ENCODE measurements at places on chromosomes 4 and X. TPM values are rescaled to one million over a fixed set of nuclear protein-coding genes. Genes with fewer than 3 reads are reported as not detected.

The CXXC4 gene
- total RNA-seq, result not detected

GRCh38 chr4:147157860-147158701 lies 212.4 kb upstream of the TTC29 start:
- H3K4me1 ChIP-seq, result no peaks in the 10 kb centered on the region
- no peak overlapping the region for H3K27ac ChIP-seq
- H3K27me3 ChIP-seq, result peaks cover 5% of the 10 kb centered on the region
- no peak for DNase-seq
- no peak overlapping the region for H3K4me3 ChIP-seq

- no peak overlapping the region for H3K27ac ChIP-seq
- H3K4me1 ChIP-seq, result no peaks in the 10 kb centered on the region
- DNase-seq, result no peak
Observed at GRCh38 chr4:183989461-183989860, 84.4 kb downstream of the STOX2 start.

The CXCL5 gene
- not detected for total RNA-seq

The TACC3 gene
- 129 TPM for total RNA-seq

DNA sequence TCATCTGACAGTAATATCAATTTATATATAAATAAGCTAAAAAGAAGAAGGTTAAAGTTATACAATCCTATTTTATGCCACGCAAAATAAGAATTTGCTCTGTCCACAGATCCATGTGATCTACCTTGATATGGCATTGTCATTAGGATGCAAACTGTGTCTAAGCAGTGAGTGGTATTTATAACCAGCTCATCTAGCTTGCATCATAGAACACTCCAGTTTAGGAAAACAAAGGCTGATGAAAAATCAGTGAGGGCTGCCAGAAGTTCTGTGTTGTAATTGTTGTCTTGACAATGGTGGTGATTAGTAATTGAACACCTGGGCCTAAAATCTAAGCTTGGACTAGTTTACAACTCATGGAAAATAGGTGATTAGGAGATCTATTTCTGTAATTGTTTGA lies 111.0 kb downstream of the CPE start:
- no peaks in the 10 kb centered on the region for H3K4me1 ChIP-seq
- H3K4me3 ChIP-seq, result no peak overlapping the region
- H3K27me3 ChIP-seq, result no peaks in the 10 kb centered on the region
- no peak overlapping the region for H3K27ac ChIP-seq

- DNase-seq, result no peak
- no peaks in the 10 kb centered on the region for H3K27me3 ChIP-seq
- no peaks in the 10 kb centered on the region for H3K36me3 ChIP-seq
- no peak overlapping the region for H3K27ac ChIP-seq
Observed at GRCh38 chr4:168811786-168812651, 198.0 kb downstream of the CBR4 start.

GRCh38 chr4:14772388-14772787 lies 229.9 kb upstream of the CPEB2 start:
- H3K27me3 ChIP-seq, result no peaks in the 10 kb centered on the region
- H3K27ac ChIP-seq, result no peak overlapping the region
- no peak overlapping the region for H3K4me3 ChIP-seq
- H3K36me3 ChIP-seq, result no peaks in the 10 kb centered on the region
- no peaks in the 10 kb centered on the region for H3K4me1 ChIP-seq

DNA sequence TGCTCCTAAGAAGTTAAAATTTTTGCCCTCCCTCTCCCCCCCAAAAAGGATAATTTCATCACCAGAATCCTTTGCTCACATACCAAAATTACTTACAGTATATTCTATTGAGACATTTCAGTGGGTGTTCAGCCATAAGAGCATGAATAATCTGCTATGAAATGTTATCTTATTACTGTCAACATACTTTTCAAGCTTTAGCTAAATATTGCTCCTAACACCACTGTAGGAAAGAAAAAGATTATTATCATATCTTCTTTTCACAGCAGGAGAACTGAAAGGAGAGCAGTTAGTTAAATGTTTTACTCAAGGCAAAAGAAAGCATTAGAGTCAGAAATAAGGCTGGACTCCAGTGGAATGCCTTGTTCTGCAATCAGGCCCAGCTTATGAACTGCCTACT lies 231.0 kb upstream of the GYPA start:
- no peaks in the 10 kb centered on the region for H3K4me1 ChIP-seq
- no peak for DNase-seq
- no peaks in the 10 kb centered on the region for H3K27me3 ChIP-seq
- no peaks in the 10 kb centered on the region for H3K36me3 ChIP-seq
